Stimulated activated CD4-positive, alpha-beta T cell treated with anti-CD3 and anti-CD28 coated beads, Interleukin-4, amount 100 ng/mL, for 1 hour (primary cell): ENCODE measurements at places on chromosomes 2 and 18.
A peak's percentile ranks its signal among the peaks of the same experiment; 100 is the strongest.

DNA sequence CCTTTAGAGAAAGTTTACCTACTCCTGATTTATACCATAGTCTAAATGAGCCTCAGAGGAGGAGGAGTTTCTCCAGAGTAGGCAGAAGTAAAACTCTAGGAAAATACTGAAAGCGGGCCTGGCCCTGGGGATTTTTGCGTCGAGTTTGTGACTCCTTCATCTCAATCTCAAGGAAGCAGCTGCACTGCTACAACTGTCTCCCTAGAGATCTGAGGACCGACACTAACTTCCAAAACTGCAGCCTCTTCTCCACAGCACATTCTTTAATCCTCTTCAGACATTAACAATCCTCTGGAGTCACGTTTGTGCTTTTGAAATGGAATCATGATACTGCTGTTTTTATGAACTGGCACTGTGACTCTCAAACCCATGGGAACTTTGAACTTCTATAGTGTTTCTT lies 281.4 kb downstream of the KCNS3 start:
- DNase-seq: no peak

DNA sequence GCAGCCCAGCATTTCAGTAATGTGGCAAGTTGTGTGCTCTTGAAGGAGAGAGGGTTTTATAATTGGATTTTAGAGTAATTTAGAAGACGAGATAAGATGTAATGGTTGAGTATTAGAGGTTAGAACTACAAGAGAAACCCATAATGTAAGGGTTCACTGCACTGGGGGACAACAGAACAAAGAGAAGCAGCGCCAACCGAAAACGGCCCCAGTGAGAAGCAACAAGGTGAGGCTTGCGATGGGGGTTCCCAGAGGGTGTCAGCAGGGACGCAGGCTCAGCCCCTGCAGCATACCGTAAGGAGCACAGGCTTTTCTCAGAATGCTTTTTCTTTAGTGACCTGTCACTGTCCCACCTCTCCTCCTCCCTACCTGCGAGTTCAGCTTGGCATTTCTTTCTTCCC lies 183.9 kb upstream of the ETAA1 start:
- no peak for DNase-seq

DNA sequence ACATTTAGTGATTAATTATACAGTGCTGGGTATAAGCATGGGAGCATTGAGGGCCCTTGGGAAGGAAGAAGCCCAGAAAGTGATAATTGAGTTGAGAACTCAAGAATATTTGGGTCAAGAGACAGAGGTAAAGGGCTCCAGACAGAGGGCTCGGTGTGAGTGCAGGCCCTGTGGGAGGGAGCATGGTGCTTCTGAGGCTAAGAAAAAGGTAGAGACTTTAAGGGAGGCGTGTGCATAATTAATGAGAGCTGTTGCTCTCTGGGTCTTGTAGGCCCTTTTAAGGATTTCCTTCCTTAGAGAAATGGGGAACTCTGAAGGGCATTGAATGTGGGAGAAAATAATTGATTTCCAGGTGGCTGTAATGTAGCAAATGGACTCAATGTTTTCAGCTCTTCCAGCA lies 735.0 kb upstream of the POU3F3 start:
- no peak for DNase-seq

- DNase-seq: no peak
These were observed 57.3 kb downstream of the INHBB start for GRCh38 chr2:120403261-120403660.

DNA sequence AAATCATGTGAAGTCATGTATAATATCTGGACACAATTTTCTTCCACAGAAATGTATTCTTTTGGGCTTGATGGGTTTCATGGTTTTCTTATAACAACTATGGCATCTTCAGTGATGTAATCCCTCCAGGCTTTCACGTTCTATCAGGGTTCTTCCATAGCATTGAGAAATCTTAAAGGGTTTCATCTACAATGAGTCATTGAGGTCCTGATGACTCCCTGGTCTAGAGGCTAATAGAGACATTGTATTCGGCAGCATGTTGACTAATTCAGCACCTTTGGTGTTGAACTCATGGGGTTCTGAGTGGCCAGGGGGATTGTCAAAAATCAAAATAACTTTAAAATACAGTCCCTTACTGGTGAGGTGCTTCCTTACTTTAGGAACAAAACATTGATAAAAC lies 614.0 kb upstream of the CRIM1 start:
- no peak for DNase-seq

- no peak for DNase-seq
These were observed 159.9 kb upstream of the MMADHC start for GRCh38 chr2:149747456-149747855.

DNA sequence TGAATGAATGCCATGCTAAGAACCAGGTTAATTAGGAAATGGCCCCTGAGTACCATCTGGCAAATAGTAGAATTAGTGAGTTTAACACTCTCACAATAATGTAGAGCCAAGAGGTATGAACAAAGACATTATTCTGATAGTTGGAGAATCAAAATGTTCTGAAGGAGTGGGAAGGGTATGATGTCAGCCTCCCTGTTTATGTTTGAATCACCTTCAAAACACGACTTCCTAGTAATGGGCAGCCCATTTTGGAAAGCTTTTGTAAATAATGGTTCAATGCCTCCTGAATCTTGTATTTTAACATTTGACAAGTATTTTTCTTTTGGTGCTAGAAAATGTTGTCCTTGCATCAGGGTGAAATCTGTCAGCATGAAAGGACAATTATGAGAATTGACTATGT lies 108.3 kb downstream of the DSEL start:
- DNase-seq: no peak

- DNase-seq: no peak
These were observed 104.8 kb upstream of the CYP1B1 start for GRCh38 chr2:38180754-38181153.

DNA sequence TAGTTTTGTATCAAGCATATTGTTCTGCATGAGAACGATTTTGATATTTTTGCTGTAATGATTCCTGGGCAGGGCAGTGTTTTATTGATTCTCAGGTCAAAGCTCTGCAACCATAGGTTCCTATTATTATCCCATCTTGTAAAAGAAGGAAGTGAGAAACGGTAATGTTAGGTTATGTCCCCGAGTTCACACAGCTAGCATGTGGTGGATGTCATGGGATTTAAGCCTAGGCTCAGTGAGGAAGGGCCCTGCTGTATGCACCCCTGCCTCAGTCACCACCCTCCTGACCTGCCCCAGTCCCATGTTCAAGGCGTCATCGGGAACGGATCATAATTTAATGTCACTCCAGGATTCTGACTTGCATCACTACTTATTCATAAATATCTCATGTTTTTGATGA lies 10.7 kb downstream of the ACP1 start:
- DNase-seq: no peak

DNA sequence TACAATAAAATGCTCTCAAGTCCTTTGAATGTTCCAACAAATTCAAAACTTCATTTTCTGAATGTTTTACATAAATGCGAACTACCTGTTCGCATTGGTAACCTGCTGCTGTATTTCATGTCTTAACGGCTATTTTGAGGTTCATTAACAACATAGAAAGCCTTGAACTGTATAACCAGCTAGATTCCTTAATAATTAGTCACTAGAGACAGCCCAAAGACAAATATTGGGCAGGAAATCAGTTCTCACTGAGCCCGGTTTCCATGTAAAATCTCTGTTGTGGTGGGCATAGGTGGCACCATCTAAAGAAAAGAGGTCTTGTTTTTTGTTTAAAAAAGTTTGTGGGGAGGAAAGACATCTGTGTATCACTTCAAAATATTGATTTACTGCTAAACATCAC lies 29.2 kb downstream of the PDIA6 start:
- no peak for DNase-seq

DNA sequence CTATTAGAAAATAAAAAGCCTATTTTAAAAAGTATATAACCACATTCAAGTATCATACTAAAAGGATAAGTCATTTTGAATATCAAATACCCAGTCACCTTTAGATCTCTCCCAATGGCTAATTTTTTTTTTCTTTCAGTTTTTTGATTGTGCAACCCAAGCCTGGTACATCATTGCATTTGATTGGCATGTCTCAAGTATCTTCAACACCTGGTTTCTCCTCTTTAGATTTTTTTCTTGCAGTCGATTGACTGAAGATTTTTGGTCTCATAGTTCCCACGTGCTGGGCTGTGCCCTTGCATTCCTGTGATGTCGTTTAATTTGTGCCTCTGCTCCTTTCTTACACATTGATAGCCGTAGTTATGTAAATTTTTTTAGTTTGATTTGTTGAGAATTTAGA lies 40.7 kb downstream of the ATIC start:
- no peak for DNase-seq

GRCh38 chr18:74645679-74646078 lies 48.0 kb downstream of the ZNF407 start:
- DNase-seq: no peak

GRCh38 chr18:34718610-34719009 lies 8.5 kb downstream of the DTNA start:
- no peak for DNase-seq

GRCh38 chr2:224072541-224073188 lies 33.6 kb upstream of the SERPINE2 start:
- no peak for DNase-seq

GRCh38 chr2:45237850-45238542 lies 228.7 kb upstream of the SIX2 start:
- DNase-seq: no peak

GRCh38 chr2:106338043-106338442 lies 130.2 kb downstream of the RGPD3 start:
- no peak for DNase-seq

DNA sequence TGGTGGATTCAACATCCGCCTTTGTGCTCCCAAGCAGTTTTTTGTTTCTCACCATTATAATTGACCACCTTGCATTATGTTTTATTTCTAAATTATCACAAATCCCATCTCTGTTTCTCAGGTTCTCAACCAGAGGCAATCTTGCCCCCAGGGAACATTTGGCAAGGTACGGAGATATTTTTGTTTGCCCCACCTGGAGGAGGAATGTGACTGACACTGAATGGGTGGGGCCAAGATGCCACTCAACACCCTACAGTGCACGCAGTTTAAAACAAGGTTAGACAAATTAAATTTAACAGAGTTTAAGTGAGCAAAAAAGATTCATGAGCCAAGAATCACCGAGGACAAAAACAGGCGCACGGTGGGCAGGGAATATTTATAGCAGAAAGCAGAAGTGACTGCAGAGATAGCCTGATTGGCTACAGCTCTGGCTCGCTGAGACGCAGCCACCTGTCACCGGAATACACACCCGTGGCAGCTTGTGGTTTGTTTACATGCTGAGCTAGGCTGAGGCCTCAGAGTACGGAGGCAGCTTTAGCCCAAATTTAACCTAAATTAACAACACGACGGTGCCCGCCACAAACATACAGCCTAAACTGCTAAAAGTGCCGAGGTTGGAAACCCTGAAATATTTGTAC lies 150.0 kb upstream of the ALKAL2 start:
- peak; percentile 29 for DNase-seq

- no peak for DNase-seq
These were observed 84.6 kb downstream of the PIGN start for GRCh38 chr18:62102221-62102620.

DNA sequence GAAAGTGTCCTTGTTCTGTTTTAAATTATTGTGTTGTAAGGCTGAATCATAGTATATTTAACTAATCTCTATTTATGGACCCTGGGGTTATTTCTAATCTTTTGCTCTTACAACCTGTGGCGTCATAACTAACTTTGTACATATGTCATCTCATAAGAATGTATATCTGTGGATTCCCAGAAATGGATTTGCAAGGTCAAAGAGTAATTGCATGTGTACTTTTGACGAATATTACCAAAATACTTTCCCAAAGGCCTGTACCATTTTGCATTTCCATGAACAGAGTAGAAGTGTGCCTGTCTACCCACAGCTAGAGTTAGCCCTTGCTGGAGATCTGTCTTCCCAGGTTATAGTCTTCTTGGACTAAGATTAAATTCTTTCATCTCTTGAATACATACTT lies 42.8 kb downstream of the SEMA4F start:
- DNase-seq: no peak

DNA sequence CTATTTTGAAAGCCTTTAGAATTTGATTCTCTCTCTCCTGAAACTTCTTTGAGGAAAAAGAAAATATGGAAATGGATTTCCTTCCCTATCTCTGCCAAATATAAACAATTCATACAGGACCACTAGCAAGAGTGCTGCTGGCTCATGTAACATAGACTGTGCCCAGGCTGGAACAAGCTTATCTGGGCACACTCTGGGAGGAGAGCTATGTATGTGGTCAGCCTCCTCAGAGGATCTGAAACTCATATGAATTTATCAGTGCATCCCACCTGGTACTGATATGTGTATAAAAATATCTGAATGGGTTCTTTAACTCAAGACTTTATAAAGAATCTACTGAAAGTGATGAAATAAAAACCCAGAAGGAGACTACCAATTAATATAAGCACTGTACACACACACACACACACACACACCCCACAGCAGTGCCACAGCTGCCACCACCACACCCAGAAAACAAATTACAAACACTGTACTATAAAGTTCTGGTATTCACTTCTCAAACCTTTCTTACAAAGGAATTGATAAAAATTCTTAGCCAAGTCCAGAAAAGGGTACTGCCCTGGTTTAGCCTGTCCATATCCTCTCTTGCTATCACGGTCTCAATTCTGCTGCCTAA lies 115.6 kb downstream of the IRS1 start:
- DNase-seq: no peak

GRCh38 chr2:239275044-239275685 lies 125.7 kb downstream of the HDAC4 start:
- DNase-seq: peak; percentile 72

- no peak for DNase-seq
These were observed 25.8 kb upstream of the DTNB start for GRCh38 chr2:25699216-25699615.

- DNase-seq: no peak
These were observed 998.4 kb downstream of the SOCS6 start for GRCh38 chr18:71287268-71287667.

DNA sequence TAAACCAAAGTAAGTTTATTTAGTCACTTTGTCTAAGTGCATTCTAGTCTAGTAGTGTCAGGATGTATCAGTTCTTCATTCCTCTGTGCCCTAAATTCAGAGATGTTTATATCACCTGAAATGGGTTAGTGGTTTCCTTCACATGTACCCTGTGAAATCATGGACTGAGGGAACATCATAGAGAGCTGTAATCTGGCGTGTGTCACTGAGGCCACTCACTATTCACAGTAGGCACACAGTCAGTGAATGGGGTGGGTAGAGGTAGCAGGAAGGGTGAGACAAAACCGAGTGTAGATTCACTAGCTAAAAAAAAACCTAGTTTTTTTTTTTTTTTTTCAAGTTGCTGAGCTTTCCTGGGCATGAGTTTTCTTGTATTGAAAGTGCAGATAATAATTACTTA lies 5.6 kb downstream of the KIF5C start:
- no peak for DNase-seq

GRCh38 chr18:43013486-43013885 lies 102.0 kb downstream of the RIT2 start:
- DNase-seq: no peak

- DNase-seq: peak; percentile 97
These were observed 46.1 kb upstream of the PTMA start for GRCh38 chr2:231662028-231662810.

- DNase-seq: no peak
These were observed 285.5 kb downstream of the MREG start for GRCh38 chr2:215727507-215728503.

- no peak for DNase-seq
These were observed 20.5 kb upstream of the KIF3C start for GRCh38 chr2:26002632-26003310.

GRCh38 chr2:84924173-84925106 lies 19.0 kb downstream of the TMSB10 start:
- no peak for DNase-seq

GRCh38 chr2:42495234-42495581 lies 1.4 kb upstream of the KCNG3 start:
- DNase-seq: no peak

- no peak for DNase-seq
These were observed 123.4 kb upstream of the EPC2 start for GRCh38 chr2:148521181-148521580.
